Stimulated activated CD8-positive, alpha-beta memory T cell treated with anti-CD3 and anti-CD28 coated beads, Interleukin-2, amount 100 ng/mL, for 1 hour (primary cell): ENCODE measurements at places on chromosomes 4 and X.

DNA sequence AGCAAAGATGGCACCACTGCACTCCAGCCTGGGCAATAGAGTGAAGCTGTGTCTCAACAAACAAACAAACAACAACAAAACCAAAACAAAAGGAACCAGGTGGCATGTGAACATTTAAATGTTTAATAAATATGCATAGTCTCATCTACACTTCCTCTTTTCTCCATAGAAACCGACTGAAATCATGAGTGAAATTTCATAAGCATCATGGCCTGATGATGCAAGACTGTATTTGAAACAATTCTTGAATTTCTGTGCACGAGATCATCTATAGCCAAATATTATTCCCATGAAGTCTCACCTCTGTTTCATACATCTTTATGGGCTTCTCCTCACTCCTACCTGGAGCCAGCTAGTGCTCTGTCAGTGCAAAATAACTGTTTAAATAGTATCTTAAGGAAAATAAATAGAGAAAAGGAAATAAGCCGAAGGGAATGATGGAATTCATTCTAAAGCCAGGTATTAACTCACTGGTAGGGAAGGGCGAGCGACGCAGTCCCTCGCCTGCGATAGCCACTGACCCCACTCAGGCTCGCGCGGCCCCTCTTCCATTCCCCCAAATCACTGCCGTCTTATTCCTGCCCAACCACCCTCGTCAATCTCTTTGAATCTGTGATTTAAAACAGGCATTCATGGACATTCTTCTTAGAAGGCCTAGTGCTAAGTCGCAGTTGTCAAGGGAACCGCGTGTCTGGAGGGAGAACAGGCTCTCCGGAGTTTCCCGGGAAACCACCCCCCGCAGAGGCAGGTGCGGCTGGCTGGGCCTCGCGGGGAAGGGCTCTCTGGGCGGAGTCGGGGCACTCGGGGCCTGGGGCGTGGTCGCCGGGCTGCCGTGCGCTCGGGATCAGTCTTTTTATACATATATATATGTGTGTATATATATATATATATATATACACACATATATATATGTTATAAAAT is 52.4 kb upstream of the TRIM2 start:
- no peak for DNase-seq

DNA sequence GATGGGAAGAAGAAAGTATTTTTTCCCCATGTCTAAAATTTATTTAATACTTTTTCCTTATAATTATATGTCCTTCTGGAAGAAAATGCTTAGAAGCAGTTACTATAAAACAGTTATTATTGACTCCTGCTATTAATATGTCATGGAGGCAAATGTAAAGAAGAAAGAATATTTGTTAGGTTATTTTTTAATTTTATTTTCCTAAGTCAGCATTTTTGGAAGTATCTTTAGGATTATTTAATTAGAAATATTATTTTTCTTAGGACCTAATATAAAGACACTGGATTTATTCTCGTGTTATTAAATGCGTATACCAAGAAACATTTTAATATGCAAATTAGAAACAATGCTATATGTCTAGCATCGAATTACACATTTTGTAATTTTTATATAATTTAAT is 687.7 kb downstream of the TRAM1L1 start:
- no peak for DNase-seq

- DNase-seq: no peak
Measured at GRCh38 chrX:34879886-34880285, 62.7 kb upstream of the FAM47B start.

DNA sequence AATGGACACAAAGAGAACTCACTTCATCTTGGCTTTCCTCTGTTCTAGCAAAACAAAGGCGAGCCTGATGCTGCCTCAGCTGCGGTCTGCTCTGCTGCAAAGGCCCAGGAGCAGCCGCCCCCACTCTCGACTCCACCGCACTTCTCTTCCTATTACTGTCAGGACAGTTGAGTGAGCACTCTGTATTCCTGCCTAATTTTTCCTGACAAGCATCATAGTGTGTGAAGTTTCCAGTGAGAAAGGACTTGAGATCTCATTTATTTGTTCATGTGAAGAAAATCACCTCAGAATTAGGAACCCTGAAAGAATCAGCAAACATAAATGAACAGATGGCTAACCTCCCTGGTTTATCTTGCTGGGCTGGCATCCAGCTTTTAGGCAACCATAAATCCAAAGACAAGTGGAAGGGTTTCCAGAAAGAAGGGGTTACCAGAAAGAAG is 15.6 kb downstream of the SCARB2 start:
- DNase-seq: no peak

DNA sequence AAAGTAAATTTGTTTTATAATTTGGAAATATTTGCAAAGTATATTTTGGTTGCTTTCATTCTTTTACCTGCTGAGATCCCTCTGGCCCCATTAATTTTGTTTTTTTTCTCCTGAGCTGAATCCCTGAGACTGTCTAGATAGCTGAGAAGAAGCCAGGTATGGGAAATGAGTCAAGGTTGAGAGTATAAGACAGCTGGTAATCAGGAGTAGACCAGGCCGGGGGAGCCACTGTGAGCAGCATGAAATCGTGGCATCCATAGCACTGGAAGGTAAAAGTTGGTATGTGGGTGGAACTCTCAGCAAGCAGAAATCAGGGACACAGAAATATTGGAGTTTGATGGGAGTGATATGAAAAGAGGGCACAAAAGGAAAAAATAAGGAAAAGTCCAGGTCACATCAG is 164.5 kb downstream of the FHIP1A start:
- DNase-seq: no peak
